SK-MEL-5 (cell line): ENCODE measurements at places on chromosomes 1 and 21.
A peak's percentile ranks its signal among the peaks of the same experiment; 100 is the strongest.

DNA sequence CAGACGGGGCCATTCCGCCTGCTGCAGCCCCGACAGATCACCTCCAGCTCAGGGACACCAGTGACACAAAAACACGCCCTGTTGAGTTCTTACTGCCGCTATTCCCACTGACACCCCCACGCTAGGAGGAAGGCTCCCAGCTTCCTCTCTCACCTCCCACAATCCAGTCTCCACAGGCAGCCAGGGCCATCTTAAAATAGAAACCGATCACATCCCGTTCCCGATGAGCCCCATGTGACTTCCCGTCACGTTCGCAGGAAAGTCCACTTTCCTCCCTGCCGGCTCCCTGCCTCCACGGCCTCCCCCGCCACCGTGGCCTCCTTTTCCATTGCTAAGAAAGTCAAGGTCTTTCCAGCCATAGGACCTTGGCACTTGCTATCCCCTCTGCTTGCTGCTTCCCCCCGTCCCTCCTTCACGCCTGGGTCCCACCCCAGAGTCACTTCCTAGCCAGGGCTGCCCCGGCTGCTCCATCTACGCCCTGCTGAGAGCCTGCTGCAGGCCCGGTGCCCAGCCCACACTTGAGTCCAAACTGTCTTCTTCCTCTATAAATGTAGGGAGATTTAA, 24.0 kb upstream of the DDOST start:
- no peak for DNase-seq

DNA sequence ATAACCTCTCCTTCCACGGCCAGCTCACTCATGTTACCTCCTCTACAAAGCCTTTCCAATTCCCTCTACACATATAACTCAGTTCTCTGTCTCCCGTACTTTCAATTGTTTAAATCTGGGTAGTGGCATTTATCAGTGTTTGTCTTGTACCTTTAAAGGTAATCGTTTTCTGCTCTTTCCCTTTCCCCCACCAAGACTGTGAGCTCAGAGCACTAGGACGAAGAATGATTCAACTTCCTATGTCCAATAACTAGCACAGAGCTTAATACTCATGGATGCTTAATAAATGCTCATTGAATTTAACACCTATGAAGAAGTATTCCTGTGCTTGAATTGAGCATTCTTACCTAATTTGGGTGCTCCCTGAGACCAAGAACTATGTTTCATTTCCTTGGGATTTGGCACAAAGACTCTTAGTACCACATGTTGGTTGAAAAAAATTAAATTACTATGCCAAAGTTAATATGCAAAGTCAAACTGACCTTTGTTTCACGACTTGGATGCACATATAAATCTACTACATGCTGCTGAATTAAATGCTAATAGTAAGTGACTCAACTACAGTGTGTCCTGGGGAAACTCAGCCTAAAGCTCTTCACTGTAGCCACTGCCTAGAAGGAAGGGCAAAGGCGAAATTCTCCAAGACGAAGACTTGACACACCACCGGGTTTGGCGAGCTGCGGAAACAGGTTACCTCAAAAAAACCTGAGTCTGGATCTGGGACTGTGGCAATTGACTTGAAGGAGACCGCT, 30.6 kb upstream of the C1orf185 start:
- DNase-seq: no peak

- no peak for DNase-seq
Observed at GRCh38 chr21:34609244-34609932, 5.5 kb downstream of the RCAN1 start.

- no peak for DNase-seq
Observed at GRCh38 chr1:227890451-227891222, 57.1 kb downstream of the WNT9A start.

DNA sequence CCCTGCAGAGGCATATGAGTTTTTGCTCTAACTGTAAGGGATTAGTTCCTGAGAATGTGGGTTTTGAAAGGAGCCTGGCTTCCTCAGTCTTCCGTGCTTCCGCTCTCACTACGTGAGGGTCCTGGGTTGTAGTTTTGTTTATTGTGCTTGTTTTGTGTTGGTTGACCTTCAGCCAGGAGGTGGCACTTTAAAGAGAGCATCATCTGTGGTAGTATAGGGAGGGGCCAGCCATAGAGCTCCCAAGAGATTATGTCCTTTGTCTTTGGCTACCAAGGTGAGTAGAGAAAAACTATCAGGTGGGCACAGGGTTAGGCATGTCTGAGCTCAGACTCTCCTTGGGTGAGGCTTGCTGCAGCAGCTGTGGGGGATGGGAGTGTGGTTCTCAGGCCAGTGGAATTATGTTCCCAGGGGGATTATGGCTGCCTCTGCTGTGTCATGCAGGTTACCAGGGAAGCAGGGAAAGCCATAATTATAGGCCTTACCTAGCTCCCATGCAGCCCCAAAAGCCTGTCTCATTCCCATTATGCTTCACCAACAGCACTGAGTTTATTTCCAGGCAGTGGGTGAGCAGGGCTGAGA, 23.5 kb downstream of the CYP4B1 start:
- no peak for DNase-seq

DNA sequence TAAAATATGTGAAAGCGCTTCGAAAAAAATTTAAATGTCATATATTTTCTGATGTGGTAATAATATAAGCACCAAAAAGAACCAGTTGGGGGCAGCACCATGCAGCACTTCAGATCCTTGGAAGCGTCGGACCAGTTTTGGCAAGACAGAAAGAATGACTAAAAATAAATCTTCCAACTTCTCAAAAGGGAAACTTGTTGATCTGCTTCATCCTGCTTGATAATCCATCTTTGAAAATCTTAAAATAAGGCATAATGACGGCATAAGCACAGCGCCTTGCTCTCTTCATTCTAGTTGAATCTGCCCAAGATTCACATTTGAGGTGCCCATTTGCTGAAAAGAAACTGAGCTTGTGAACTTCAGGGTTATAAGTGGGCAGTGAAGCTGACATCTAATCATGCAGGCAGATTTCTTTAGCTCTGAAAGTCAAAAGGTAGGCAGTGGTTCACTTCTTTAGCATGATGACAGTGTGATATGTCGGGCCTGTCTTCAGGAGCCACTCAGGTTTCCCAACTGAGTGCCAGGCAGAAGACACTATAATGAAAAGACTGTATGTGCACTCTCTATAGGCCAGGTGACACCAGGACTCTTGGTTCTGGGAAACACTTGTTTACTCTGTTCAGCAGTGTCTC, 19.8 kb upstream of the MUTYH start:
- DNase-seq: peak; percentile 60

DNA sequence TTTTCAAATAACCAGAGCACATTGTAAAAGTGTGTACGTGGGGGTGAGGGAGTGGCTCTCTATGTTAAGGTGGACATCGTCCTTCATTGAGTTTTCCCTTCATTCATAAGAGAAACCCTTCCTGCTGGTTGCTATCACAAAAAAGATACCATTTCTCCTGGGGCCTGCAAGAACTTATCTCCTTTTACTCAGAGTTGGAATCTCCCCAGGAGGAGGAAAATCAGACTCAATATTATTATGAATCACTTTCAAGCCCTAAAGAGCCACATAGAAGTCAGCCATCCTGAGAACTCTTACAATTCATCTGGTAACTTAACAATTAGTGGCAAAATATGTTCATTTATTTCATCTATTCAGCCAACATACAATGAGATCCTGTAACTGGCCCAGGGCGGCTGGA, 27.1 kb upstream of the TGFBR3 start:
- DNase-seq: no peak

GRCh38 chr1:59494145-59494833, 197.4 kb downstream of the FGGY start:
- DNase-seq: no peak

DNA sequence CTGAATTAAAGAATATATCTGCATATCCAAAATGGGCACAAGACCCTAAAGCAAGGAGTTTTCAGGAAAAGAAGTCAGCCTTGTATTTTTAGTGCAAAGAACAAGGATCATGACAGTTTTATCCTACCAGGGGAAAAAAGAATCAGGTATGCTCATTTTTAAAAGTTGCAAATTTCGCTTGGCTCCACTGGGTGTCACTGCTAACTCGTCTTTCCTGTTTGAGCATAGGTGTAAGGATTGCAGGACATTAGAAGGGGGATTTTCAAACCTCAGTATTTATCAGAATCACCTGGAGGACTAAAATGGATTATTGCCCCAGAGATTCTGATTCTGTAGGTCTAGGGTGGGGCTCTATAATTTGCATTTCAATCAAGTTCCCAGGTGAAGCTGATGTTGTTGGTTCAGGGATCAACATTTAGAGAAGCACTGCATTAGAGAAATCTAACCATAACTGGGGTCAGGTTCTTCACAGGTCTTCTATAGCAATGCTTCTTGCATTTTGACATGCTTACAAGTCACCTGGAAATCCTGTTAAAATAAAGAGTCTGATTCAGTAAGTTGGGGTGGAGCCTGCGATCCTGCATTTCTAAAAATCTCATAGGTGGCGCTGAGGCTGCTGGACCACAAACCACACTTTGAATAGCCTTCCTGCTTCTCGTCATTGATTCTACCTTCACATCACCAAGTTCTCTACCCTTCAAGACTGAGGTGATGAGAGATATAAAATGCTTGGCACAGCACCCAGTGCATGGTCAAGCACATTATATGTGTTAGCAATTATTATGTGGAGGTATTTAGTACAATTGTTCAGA, 39.6 kb downstream of the NUF2 start:
- DNase-seq: peak; percentile 53

- no peak for DNase-seq
Observed at GRCh38 chr1:242522996-242523718, 1.3 kb downstream of the PLD5 start.

DNA sequence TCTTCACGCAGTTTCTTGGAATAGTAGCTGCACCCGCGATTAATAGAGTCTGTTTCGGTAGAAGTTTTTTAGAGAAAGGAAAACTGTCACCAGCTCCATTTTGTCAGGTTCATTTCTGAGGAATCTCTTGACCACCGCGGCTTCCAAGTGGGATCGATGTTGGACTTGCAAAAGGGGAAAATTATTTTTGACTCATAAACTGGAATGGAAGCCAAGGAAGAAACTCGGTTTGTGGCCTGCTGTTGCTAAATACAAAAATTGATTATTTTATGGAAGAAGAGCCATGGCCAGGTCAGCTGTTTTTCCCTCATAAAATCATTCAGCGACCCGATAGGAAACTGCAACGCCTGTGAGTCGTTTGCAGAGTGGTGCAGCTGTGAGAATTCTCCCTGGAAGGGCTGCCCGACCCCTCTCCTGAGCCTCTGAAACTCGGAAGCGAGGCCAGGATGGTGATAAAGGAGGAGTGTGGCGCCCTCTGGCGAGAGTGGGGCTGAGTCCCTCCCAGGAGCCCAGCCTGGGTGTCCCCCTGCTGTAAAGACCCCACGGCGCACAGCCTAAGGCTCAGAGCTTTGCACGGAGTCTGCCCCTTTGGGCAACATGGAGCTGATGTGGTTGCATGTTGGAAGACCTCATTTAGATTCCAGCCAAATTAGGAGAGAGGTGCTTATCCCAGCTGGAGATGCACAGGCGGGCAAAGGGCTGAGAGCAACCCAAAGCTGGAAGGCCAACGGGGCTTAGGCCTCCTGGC, 83.6 kb upstream of the SLC25A33 start:
- peak; percentile 76 for DNase-seq
